ENCODE measurements at places on chromosomes 1 and 21.

- DNase-seq, result no peak
These were observed 34.8 kb downstream of the KPNA6 start for GRCh38 chr1:32142446-32143301.

- no peak for DNase-seq
These were observed 85.1 kb downstream of the JAK1 start for GRCh38 chr1:64881281-64881680.

DNA sequence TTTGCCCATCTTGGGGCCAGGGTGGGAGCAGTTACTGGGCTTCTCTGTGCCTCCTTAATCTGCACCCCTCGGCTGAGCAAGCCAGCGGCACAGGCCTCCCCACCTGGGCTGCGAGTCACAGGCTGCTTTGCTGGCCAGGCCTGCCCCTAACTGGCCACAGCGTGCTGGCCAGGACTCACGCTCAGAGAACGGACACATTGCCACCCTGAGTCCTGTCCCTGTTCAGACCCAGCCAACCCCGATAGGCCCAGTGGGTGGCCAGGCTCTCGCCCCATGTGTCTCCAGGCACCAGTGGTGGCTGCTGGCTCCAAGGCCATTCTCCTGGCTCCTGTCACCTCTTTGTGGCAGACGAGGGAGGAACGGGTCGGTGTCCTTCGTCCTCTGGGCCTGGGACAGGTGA lies 61.3 kb downstream of the MORN1 start:
- no peak for DNase-seq

- DNase-seq, result no peak
These were observed 56.9 kb downstream of the ATP1A1 start for GRCh38 chr1:116429821-116430374.

DNA sequence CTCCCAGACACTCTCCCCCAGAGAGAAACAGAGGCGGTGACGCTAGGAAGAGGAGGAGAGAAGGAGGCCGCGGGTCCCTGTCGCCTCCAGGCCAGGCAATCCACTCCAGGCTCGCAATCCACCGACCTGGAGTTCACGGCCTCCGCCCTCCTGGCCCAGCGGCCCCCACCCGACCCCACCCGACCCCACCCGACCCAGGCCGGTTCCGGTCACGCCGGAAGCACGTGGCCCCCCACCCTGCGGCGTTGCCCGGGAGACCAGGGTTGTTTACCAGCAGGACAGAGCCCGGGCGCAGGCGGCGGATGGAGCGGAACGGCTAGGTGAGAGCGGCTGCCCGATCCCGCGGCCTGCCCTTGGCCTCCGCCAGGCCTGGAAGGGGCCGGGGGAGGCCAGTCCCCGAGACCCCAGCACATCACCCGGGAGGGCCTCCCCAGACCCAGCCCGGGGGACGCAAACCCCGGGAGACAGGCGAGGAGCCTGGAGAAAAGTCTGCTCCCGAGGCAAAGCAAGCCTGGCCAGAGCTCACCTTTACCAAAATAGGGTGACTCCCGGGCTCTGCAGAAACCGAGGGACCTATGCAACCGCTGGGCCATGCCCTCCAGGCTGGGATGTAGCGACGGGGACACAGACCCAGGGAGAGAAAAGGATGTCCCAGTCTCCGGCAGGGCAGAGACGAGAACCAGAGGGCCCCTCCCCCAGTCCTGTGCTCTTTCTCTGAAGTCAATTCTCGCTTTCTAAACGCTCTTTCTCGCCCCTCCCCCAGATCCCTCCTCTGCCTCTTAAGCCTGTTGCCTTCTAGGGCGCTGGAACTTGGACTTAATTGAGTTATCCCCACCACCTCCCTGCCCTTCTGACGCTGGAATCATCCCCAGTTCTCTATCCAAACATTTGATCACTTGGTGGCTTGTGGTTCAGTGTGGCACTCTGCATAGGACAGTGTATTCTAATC lies at the start of the genes PLA2G2C and UBXN10:
TSS of gene PLA2G2C (minus strand) at position 685 of the 949 bp plus-strand sequence. CDS start 9,155 bp downstream, outside the sequence.
TSS of gene UBXN10 (plus strand) at position 263 of the 949 bp plus-strand sequence. CDS start 4,466 bp downstream, outside the sequence.
- DNase-seq, result peak; percentile 28

- no peak for DNase-seq
These were observed 33.5 kb upstream of the ABCD3 start for GRCh38 chr1:94384485-94385265.

DNA sequence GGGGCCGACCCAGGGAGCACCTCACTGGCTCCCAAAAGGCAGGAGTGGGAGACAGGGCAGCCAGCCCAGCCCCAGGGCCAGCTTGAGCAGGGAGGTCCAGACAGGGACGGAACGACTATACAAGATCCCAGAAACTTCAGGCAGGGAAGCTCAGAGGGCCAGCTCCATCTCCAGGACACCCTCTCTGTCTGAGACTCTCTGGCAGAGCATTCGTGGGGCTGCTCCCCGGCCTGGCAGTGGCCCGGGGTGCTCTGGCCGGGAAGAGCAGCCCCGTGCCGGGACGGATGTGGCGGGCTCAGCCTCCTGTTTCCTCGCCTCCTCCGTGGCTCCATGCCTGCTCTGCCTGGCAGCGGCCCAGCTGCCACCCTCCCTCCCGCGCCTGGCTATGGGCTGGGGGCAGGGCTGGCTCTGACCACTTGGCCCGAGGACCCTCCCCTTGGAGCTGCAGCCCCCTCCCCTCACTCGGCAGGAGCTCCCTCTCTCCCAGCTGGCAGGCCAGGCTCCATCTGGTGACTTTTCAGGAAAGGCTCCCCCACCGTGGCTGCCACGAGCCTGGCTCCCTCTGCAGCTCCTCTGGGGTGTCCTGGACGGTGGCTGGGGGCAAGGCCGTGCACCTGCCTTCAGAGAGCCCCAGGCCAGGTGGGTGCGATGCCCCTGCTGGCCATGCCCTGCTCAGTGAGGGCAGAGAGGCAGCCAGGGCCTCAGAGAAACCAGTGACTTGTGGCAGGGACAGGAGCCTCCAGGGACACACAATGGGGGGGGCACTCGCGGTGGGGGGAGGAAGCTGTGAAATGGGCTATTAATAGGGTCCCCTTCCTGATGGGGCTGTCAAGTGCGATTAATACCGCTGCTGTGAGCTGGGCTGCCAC lies 5.6 kb upstream of the PLCH2 start:
- no peak for DNase-seq

DNA sequence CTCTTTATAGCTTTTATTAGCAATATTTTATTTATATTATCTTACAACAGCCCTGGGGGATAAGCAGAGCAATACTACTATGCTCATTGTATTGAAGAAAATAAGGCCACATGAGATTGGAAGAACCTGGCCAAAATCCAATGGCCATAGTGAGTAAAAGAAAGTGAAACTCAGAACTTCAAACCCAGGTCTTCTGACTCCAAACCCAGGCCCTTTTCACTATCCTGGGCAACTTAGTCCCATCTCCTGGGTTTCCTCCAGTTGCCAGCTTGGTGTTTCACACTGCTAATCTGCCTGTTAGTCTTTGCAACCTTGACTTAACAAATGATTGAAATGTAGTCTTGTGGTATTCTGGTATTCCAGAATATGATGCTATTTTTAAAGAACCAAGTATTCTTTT lies 22.4 kb upstream of the EXO1 start:
- DNase-seq, result no peak

DNA sequence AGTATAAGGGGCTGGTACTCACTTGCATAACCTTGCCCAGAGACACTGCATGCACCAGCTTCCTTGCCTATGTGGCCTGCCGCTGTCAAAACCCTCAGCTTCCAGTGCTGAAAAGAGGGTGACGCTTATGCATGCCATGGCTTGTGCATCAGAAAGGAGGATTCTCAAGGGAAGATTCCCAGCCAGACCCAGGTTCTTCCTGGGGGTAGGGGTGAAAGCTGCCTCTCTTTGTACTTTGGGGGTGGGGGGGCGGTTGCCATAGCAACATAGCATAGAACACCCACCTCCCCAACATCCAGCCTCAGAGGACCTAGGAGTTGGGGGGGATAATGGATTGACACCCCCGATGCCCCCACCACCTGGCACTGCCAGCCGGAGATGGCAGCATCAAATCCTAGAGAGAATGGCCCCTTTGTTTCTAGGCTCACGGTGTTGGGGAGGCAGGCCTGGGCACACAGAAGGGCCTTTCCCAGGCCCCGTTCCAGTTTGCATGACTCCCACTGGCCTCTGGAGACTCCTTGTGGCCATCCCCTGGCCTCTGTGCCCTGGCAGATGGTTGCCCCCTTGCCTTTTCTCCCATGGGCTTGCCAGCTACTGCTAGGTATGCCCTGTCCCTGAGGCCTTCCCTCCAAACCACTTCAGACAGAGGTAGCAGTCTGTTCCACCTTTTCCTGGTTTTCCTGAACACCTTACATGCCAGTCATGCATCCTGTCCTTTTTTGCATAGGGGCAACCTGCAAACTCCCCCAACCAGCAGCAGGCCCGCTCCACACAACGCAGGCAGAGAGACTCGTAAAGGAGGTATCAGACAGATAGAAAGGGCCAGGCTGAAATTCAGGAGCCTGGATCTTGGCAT lies 44.6 kb downstream of the RHBG start:
- no peak for DNase-seq

DNA sequence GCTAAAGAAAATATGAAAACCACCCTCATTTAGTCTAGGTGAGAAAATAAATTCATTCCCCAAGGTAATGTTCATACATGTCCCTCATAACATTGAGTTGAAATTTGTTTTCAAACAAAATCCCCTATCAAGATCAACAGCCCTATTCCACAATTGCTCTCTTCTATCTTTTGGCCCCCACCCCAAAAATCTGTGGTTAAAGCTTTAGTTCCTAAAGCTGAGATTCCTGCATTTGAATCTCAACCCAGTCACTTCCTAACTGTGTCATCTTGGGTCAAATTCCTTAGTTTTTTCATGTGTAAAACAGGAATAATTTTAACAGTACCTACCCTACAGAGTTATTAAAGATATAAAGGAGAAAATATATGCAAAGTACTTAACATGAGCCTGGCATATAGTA lies 22.0 kb downstream of the KIAA0319L start:
- DNase-seq, result no peak

DNA sequence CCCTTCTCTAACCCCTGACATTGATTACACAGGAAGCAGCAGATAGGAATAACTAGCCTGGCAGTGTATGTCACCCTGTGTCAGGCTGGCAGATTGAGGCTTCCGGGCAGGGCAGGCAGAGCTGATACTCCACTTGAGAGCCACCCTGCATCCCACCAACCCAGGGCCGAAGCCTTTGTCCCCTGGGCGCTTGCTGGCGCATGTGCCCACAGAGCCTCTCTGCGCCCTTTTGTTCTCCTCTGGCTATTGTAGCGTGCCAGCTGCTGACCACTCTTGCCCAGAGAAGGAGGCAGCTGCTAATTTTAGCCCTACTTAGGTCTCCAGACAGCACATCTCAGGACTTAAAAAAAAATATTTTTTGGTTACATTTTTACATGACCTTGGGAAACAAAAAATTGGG lies 304.9 kb downstream of the HHAT start:
- DNase-seq, result no peak

- no peak for DNase-seq
These were observed 2.4 kb upstream of the IKBKE start for GRCh38 chr1:206467915-206468314.
